Activated CD8-positive, alpha-beta memory T cell treated with anti-CD3 and anti-CD28 coated beads, Interleukin-2, amount 50 U/mL, for 4 hours (primary cell): ENCODE measurements at places on chromosomes 16 and 17.
A peak's percentile ranks its signal among the peaks of the same experiment; 100 is the strongest.

- DNase-seq = no peak
Observed at GRCh38 chr17:1073241-1073962, 76.5 kb downstream of the TIMM22 start.

- DNase-seq = no peak
Observed at GRCh38 chr17:55480631-55481315, 30.5 kb downstream of the SMIM36 start.

- no peak for DNase-seq
Observed at GRCh38 chr17:69702078-69702477, 287.6 kb downstream of the MAP2K6 start.

GRCh38 chr17:40615068-40615840 is 32.4 kb downstream of the SMARCE1 start:
- peak; percentile 50 for DNase-seq

DNA sequence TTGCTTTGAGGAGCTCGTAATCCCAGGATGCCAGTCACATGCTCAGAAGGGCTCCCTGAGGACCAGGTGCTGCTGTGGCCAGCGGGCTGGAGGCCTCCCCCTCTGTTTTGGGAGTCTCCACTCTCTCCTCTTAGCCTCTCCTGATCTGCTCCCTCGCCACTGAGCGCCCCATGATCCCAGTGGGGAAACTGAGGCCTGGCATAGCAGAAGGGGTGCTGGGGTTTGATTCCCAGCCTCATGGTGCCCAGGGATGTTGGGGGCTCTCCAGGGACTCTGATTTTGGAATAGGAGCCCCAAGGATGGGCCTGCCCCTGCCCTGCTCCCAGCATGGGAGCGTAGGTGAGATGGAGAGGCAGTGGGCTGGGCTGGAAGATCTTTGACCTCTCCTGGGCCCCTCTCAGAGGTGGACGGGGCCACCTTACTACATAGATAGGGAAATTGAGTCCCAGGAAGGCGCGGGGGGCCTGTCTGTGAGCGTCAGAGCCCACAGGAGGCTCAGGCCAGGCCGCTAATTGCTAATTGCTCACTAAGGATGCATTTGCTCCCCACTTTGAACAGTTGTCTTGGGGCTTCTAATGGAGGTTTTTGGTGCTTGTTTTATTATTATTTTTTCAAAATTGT is 525 bp upstream of the ADCY7 start:
- DNase-seq = no peak

GRCh38 chr17:7739746-7740145 is 22.2 kb downstream of the DNAH2 start:
- no peak for DNase-seq

DNA sequence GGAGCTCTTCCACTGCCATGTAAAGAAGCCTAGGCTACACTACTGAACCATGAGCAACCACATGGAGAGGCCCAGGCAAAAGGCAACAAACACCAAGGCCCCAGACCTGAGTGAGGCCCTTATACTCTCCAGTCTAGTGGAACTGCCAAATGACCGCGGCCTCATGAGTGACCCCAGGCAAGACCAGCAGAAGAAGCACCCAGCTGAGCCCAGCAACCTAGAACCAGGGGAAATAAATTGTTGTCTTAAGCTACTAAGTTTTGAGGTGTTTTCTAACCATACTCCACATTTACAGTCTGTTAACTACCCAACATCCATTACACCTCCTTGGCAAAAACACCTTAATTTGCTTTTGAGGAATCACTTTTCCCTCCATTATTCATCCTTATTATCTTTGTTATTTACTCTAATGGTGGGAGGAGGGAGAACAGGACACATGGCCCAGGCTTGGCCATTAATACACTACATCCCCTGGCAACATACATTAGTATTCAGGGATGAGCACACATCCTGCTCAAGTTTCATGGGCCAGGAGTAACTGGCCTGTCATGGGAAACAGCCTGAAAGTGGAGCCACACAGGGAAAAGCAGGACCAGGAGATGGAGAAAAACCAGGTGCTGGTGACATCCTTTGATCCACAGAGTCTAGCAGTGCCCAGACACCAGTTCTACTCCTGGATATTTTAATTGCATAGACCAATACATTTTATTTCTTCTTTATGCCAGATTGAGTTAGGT is 26.2 kb downstream of the SLC39A11 start:
- no peak for DNase-seq

DNA sequence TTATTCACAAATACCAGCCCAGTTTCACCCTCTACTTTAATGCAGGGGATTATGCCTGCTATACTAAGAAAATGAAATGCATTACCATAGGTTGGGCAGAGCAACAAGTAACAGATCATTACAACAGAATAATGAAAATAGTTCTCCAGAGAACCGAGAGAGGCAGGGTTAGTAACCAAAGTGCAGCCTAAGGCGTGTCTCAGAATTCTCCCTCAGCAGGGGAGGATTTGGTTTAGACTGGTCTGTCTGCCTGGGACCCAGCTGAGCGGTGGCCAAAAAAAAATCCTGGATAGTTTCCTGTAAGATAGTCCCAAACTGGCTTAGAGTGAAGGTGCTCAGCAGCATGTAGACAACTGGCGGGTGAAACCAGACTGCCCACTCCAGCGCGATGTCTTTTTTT is 30.8 kb upstream of the ADCY7 start:
- no peak for DNase-seq

DNA sequence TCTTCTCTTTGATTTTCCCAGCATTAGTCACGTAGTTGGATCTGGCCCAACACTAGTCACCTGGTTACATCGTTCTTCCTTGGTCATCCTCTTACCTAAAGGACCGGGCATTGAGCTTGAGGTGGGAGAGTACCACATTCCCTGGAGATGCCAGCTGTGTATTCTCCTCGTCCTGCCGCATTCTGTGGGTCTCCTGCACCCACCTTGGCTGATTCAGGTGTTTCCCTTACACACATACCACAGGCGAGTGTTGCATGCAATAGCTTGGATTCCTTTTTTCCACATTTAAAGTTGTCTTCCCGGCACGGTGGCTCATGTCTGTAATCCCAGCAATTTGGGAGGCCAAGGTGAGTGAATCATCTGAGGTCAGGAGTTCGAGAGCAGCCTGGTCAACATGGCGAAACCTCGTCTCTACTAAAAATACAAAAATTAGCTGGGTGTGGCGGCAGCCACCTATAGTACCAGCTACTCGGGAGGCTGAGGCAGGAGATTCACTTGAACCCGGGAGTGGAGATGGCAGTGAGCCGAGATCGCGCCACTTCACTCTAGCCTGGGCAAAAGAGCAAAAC is 21.6 kb upstream of the CLEC18C start:
- no peak for DNase-seq

DNA sequence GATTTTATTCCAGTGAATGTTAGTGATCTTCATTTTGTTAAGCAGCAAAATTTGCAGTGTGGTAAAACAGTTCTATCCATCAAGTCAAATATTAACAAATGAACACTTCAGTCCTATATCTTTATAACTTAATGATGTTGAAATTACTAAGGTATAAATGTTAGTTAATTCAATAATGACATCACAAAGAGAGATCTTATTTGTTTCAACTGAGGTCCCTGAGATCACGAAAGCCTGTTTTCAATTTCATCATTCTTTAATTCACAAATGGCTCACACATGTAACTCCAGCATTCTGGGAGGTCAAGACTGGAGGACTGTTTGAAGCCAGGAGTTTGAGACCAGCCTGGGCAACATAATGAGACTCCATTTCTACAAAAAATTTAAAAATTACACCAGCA is 13.9 kb downstream of the SMURF2 start:
- no peak for DNase-seq

- no peak for DNase-seq
Observed at GRCh38 chr17:59761385-59762048, 54.1 kb downstream of the VMP1 start.

GRCh38 chr17:54063639-54064038 is 240.9 kb downstream of the KIF2B start:
- no peak for DNase-seq

DNA sequence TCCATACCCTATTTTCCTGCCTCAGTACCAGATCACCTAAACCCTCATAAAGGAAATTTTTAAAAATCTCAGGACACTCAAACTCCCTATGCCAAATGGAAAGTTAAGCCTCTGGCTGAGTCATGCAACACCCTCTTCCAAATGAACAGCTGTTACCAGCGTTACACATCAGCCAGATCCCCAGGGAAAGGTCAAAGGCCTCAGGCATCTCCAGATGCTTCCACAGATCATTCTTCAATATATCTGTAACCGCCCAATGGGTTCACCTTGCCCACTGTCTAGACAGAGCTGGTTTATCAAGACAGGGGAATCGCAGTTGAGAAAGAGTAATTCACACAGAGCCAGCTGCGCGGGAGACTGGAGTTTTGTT is 29.1 kb upstream of the SHCBP1 start:
- no peak for DNase-seq

- DNase-seq = no peak
Observed at GRCh38 chr17:57158325-57158724, 73.3 kb downstream of the AKAP1 start.

GRCh38 chr17:72511242-72511641 is 390.4 kb downstream of the SOX9 start:
- no peak for DNase-seq

DNA sequence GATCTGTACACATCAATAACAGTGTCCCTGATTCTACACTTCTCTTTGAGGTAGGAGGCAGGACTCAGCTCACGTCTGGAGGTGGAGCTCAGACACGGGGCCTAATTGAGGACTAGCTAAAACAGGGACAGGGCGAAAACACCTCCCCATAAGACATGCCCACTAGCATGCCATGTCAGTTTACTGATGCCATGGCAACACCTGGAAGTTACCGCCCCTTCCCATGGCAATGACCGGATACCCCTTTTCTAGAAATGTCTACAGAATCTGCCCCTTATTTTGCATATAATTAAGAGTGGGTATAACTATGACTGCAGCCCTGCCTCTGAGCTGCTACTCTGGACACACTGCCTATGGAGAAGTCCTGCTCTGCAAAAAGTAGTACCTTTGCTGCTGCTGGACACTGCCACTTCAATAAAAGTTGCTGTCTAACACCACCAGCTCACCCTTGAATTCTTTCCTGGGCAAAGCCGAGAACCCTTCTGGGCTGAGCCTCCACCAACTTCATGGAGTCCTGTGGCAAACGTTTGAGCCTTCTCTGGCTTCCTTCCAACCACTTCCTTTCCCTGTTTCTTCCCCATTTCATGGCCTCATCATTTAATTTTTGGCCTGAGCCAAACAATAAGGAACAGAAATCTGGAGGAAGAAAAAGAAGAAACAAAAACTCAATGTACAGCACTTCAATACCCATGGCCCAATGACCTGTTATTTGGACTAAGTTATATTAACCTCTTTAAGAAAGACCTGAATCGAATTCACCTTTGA is 21.0 kb downstream of the PHB1 start:
- DNase-seq = no peak

- no peak for DNase-seq
Observed at GRCh38 chr16:4016005-4016352, 100.3 kb downstream of the ADCY9 start.

GRCh38 chr17:44915321-44915726 is at the start of gene GFAP:
GFAP (minus strand) TSS chr17:44915500; CDS start chr17:44915486, 14 bp downstream.
- no peak for DNase-seq

GRCh38 chr16:87324411-87325275 is 7.5 kb upstream of the C16orf95 start:
- peak; percentile 45 for DNase-seq

GRCh38 chr17:32755045-32755805 is 121.7 kb downstream of the MYO1D start:
- DNase-seq = no peak

- DNase-seq = no peak
Observed at GRCh38 chr17:62572888-62573401, 54.5 kb upstream of the MRC2 start.

DNA sequence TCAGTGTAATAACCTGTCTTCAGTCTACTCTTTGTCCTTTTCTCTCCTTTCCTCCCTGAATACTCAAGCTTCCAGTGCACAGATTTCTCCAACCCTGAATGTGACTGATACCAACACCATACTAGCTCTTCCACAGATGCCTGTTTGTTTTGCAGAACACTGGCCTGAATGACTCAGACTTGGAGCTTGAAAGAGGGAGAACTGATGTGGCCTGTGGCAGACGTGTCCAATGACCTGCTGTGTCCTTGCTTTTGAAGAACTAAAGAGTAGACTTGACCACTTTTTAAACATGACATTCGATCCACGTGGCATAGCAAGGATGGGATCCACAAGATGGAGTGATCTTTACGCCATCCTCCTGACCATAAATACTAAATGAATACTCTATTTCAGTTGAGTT is 361.0 kb downstream of the WWOX start:
- no peak for DNase-seq

DNA sequence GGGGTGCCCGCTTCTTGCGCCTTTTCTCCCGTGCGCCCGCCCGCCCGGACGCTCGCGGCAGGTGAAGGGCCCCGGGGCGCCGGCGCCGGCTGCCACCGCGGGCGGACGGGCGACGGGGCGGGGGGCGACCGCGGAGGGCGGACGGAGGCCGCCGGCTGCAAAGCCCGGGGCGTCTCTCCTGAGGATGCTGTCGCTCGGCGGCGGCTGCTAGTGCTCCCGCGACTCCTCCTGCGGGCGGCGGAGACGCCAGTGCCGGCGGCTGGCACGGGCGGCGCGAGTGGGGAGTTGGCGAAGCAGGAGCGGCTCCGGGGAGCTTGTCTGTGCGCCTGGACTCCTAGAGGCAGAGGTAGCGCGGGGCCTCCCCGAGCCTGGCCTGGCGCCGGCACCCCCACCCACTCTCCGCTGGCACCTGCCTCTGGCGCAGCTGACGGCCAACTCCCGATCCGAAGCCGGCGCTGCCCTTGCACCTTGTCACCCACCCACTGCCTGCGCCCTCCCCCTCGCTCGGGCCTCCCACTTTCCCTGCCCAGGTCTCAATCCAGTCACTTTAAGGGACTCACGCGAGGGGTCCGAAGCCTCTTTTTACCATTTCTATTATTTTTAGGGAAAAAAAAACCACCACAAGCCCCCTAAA is at the start of gene FAM20A:
Gene FAM20A (minus strand): TSS at position 437 of the 634 bp plus-strand sequence. CDS start 701 bp downstream, outside the sequence.
- peak; percentile 17 for DNase-seq

GRCh38 chr17:360092-360750 is 7.6 kb upstream of the RPH3AL start:
- DNase-seq = no peak

- no peak for DNase-seq
Observed at GRCh38 chr17:64774888-64775540, 112.9 kb upstream of the SMURF2 start.
